ENCODE measurements at places on chromosomes 2 and 18.

DNA sequence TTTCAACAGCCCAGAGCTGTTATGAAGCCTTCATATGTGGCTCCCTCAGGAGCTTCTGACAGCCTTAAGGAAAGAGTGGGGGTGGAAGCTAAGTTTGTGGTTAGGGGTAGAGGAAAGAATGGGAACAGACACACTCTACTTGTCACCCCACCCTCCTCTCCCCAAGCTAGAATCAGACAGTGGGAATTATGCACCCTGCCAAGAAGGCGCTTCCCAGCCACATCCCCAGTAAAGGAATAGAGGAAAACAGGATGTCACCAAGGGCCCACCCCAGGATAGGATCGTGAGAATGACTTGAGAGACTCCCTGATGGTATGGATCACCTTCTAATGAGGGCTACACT, 32.4 kb upstream of the EML4 start:
- no peak for DNase-seq

DNA sequence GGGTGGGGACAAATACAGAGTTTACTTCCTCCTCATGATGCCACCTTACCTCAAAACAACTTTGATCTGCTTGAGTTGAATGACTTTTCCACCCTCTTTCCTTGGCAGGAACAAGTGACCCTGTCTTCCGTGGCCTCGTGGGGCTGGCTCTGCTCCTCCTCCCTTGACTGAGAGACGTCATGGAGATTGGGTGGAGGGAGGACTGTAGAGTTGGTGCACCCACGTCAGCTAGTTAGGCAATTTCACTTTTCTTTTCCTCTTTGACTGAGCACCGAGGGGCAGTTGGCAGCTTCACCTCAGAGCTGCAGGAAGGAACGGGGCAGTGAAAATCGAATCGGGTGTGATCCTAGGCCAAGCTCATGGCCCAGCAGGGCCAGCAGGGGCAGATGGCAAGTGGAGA, at the start of gene SP140:
Gene SP140, plus strand, starts transcription at position 251 of the 400 bp plus-strand sequence. Its CDS starts 109 bp downstream, at position 360.
- no peak for DNase-seq

DNA sequence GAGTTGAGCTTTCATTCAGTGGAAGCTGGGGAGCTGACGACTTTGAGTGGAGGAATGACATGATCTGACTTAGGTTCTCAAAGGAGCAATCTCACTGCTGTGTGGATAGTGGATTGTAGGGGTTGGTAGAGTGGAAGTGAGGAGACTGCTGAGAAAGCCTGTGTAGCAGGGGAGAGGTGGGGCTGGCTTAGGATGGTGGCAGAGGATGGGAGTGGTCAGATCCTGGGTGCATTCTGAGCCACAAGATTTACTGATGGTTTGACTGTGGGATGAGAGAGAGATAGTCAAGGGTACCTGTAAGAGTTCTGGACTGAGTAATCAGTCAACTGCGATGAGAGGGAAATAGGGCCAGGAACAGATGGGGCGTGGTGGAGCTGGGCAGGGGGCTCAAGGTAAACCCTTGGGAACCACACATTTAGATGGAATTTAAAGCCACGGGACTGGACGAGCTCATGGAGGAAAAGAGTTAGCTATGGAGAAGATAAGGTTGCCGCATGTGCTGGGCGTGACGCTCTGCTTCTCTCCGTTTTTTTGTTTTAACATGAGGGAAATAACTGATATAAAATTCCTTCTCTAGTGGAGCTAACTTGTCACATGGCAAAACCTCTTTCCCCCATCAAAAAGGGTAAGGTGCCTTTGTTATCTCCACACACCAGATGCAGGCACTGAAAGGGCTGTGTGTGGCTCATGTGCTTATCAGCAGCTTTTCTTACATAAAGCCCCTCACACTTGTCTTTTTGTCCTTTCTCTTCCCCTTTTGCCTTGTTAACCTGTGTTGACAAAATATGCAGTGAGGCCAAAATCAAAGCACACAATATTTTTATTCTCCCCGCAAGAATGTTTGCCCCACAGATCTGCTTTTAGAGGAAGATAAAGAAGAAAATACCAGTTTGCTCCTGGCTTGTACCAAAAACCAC, 379.8 kb downstream of the TSN start:
- DNase-seq: no peak

GRCh38 chr2:151878655-151879563, 50.7 kb upstream of the ARL5A start:
- no peak for DNase-seq

- no peak for DNase-seq
Observed at GRCh38 chr2:11065833-11066485, 89.3 kb upstream of the SLC66A3 start.

GRCh38 chr2:85935746-85936208, 47.0 kb upstream of the ST3GAL5 start:
- DNase-seq: no peak

DNA sequence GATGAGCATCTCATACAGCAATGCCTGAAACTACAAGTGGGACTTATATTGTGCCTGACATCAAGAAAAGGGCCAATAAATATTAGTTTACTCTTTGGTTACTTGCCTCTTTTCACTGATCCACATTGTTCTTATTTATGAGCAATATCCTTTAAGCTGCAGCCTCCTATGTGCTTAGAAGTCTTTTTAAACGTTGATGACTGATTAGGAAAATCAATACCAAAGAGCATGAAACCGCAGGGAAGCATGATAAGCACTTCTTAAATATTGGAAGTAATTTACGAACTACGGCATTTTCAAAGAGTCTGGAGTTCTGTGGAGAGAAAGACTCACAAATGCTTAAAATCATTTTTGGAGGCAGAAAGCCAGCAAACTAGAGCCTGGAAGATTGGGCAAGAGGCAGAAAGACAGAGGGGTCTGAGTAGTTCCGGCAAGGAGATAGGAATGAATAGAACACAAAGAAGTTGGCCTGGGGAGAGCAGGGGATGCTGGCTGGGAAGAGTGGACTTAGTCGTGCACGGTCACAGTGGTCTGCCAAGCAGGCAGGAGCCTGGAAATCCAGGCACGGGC, 122.6 kb upstream of the NOSTRIN start:
- DNase-seq: no peak

DNA sequence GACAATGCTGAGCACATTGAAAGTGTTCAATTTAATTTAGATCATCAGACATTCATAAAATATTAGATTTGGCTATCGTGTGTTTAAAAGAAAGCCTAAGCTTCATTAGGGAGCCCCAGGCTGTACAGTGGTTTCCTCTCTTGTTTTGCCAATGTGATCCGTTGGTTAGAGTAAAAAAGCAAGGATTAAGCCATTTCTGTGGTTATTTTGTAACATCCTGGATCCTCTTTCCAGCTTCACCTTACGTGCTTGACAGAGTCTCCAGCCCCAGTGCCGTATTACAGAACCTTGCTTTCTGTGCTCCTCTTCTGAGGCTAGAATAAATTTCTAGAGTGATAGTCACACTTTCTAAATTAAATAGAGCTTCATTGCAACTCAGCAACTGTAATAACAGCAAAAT, 289.3 kb upstream of the LINC00305 start:
- DNase-seq: no peak

DNA sequence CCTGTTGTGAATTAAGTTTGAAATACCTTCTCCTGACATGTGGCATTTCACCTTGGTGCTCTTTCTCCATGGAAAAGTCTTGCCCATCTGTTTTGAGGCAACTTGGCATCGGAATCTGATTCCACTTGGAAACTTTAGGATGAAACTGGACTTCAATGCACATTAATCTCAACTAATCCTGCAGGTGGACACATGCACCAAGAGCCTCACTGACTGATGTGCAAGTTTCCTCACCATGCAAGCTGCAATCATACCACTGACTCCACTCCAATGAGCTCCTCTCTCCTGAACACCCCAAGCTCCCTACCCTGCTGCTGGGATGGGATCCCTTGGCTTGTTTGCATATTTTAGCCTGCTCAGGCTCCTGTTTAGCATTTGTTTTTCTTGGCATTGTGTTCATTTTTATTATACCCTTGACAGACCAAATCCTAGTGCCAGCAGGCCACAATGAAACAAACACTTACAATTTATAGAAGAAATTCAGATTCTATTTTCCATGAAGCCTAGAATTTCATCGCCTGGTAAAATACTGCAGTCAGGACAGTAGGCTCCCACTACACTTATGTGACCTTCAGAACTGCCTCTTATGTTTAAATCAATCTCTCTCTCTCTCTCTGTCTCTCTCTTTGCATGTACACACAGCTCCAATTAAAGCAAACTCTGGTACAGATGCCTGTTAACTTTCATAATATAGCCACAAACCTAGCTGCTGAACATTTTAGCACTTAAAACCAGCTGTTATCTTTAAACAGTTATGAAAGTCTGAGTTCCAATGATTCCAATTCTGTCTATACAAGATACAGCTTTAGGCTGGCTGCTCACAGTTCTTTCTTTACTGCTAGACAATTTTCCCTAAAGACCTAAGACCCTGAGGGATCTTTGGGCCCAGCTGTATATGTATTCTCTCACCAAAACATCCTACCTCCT, 141.5 kb downstream of the OSR1 start:
- DNase-seq: no peak

DNA sequence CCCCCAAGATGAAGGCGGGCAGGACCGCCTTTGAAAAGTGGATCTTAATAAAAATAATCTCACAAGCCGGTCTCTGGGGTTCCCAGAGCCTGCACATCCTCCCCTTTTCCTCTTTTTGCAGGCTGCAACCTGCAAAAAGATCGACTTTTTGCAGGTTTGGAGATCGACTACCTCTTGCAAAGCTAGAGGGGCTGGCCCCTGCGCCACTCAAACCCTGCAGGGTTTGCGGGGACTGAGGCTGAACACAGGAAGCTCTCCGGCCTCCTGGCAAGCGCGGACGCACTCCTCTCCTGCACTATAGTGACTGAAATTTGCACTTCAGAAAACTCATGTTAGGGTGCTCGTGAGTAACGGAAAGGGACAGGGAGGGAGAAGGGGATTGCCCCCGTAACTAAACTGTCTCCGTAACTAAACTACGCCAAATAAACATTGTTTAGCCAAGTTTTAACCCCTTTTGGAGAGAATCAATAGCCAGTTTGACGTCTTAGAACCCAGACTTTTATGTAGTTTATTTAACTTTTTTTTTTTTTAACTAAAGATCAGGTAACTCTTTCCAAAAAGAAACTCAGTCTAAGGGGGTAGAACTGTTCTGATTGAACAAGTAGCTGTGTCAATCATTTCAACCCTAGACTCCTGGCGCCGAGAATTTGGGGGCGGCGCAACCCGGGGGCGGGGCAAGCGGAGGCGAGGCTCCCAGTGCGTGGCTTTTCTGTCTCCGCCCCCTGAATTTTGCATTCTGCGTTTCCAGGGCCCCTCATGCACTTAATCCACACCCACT, 2.5 kb downstream of the IGFBP5 start:
- DNase-seq: peak; percentile 91

DNA sequence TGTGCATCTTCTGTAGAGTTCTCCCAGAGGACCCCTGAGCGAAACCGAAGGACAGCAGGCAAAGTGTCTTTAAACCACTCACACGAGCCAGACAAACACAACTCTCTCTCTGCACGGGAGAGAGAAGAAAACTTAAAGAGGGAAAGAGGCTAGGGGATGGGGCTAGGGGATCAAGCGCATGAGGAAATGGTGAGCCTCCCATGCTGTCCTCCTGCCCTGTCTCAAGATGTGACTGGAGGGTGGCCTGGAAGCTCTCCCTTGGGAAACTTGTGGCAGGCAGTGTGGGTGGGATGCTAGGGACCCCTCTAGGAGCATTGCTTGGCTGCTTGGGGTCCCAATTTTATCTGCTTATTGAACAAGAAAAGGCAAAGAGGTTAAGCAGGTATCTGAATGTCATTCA, 44.5 kb downstream of the CYP26B1 start:
- DNase-seq: no peak

- no peak for DNase-seq
Observed at GRCh38 chr2:230658877-230659652, 53.6 kb upstream of the CAB39 start.

- DNase-seq: peak; percentile 72
Observed at GRCh38 chr2:127048969-127049897, 57.7 kb downstream of the BIN1 start.
